ENCODE measurements at places on chromosomes 2 and 18.

GRCh38 chr2:74708883-74709282 is 54.8 kb downstream of the SEMA4F start:
- no peaks in the 10 kb centered on the region for H3K27me3 ChIP-seq
- no peaks in the 10 kb centered on the region for H3K36me3 ChIP-seq
- peak overlapping the region; percentile 73 for H3K27ac ChIP-seq
- H3K4me3 ChIP-seq, result no peak overlapping the region
- no peak for DNase-seq

DNA sequence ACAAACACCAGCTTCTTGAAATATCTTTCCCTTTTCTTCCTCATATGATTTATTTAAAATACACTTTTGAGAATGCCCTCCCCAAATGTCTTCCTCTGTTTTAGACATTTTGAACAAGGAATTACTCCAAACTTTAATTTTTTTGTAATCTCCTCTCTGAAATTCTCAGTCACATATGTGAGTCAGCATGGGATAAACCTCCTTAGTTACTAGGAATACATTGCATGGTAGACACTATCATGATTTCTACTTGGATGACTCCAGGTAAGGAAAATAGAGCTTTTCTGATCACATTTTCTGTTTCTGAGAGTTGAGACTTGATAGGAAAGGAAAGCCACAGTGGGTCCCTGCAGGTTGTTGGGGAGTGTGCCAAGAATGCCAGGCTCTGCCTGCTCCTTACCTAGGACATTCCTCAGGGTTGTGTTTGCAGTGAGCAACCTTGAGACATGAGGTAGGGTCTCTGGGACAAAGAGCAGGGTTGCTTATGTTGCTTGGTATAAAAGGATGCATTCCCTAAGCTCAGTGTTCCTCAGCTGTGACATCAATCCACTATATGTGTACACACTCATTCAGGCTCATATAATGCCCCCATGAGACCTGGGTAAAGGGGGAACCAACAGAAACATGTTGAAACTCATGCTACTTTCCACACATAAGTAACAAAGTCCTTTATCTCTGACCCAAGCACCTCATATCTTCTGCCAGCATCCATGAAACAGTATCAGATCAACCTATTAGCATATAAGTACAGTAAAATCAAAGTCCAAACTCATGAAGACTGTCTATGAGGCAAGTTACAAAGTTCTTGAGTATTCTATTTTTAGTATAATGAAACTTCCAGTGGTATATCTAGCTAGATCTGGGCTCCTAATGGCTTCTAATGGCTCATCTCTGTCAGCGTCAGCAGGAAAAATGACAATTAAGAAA is 112.8 kb upstream of the SCN1A start:
- no peak overlapping the region for H3K27ac ChIP-seq
- H3K4me1 ChIP-seq, result no peaks in the 10 kb centered on the region
- H3K4me3 ChIP-seq, result no peak overlapping the region
- no peaks in the 10 kb centered on the region for H3K36me3 ChIP-seq
- no peak for DNase-seq
- H3K27me3 ChIP-seq, result no peaks in the 10 kb centered on the region

DNA sequence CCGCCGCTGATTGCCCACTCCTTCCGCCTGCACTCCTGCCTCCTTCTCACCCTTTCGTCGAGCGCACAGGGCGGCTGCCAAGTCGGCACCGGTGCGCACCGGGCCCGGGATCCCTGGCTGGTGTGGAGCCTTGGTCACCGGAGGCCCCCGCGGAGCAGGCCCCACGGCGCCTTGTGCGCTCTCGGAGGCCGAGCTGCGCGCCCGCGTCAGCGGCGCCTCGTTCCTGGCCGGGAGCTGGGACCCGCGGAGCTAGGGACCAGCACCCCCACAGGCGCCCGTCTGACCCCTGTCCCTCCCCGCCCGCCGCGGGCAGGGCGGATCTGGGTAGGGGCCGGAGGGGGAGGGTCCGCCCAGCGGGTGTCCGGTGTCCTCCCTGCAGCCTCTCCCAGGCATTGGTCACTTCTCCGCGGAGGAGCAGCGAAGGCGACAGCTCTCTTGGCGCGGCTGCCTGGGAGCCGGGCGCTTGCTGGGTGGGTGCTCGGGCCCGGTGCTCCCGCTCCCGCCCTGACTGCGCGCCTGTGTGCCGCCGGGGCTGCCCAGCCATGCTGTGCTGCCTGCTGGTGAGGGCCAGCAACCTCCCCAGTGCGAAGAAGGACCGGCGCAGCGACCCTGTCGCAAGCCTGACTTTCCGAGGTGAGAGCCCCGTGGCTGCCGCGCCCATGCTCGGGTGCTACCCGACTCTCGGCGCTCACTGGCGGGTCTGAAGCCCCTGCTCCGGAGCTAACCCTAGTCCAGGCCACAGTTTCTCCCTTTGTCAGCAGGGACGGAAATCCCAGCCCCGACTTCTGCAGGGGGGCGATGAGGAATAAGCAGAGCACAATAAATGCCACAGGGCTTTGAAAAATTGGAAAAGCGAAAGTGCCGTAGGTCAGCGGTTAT is 13.2 kb downstream of the DYSF start:
- peak overlapping the region; percentile 69 for H3K4me3 ChIP-seq
- no peak for DNase-seq
- H3K36me3 ChIP-seq, result no peaks in the 10 kb centered on the region

GRCh38 chr2:172856606-172857005 is 121.0 kb downstream of the RAPGEF4 start:
- H3K36me3 ChIP-seq, result no peaks in the 10 kb centered on the region
- no peak for DNase-seq
- no peaks in the 10 kb centered on the region for H3K27me3 ChIP-seq

All from esophagus squamous epithelium (tissue), 5 donors.